Dermis blood vessel endothelial cell (primary cell): ENCODE measurements at places on chromosomes 5 and 9. TPM values are rescaled to one million over a fixed set of nuclear protein-coding genes. Genes with fewer than 3 reads are reported as not detected.

DNA sequence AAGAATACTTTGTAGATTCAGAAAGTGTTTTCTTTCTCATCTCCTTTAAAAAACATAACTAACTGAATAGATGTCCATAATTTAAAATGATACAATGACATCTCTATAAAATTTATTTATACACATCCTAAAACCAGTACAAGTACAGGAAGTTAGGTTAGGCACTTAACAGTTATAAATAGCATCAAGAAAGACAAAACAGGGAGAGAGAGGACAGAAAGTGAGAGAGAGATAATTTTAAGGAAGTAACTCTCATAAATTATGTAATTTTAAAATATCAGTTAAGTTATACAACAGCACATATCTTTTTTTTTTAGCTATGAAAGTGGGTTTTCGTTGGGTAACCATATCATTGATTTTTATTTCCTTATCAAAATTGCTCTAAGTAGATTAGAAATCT lies 1068.6 kb downstream of the TAF11L14 start:
- DNase-seq = no peak

GRCh38 chr9:112447283-112447761 lies 39.3 kb upstream of the KIAA1958 start:
- no peak for DNase-seq

- no peak for DNase-seq
Observed at GRCh38 chr5:6859951-6860638, 146.9 kb downstream of the TENT4A start.

DNA sequence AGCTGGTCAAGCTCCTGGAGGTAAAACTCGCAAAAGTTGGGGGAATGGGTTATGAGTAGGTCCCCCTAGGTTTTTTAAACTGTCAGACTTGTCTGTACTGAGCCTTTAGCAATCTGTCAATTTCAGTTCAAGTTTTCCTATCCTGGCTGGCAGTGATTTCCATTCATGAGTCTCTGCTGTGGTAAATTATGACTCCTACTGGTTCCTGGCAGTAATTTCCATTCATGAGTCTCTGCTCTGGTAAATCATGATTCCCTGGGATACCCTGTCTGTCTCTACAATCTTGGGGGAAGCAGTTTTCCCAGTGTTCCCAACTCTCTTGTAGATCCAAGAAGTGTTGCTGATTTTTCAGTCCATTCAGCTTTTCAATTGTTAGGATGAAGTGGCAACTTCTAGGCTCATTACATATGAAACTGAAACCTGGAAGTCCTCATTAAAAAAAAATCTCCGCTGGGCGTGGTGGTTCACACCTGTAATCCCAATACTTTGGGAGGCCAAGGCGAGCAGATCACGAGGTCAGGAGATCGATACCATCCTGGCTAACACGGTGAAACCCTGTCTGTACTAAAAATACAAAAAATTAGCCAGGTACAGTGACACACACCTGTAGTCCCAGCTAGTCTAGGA lies 91.3 kb upstream of the GPBP1 start:
- peak; percentile 40 for DNase-seq

GRCh38 chr5:124980163-124980941 lies 233.9 kb upstream of the ZNF608 start:
- DNase-seq = no peak

- DNase-seq = no peak
Observed at GRCh38 chr9:118449554-118449953, 745.4 kb downstream of the TLR4 start.

GRCh38 chr5:143182901-143183820 lies 220.3 kb downstream of the NR3C1 start:
- no peak for DNase-seq

- no peak for DNase-seq
Observed at GRCh38 chr5:27962198-27962597, 923.8 kb upstream of the CDH9 start.

DNA sequence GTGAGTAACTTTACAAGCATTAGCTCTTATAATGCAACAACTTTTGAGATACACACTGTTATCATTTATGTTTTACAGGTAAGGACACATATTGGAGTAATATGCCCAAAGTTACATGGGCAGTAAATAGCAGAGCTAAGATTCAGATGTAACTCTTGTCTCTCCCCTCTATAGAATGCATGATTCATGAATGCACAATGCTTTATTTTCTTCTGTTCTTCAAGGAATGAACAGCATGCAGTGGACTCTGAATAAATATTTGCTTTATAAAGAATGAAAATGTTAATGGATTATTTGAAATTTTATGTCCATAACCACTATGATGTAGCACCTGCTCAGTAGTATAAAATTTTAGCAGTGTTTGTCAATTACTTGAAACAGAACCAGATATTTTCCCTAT lies 629.5 kb downstream of the KCTD16 start:
- DNase-seq = no peak

DNA sequence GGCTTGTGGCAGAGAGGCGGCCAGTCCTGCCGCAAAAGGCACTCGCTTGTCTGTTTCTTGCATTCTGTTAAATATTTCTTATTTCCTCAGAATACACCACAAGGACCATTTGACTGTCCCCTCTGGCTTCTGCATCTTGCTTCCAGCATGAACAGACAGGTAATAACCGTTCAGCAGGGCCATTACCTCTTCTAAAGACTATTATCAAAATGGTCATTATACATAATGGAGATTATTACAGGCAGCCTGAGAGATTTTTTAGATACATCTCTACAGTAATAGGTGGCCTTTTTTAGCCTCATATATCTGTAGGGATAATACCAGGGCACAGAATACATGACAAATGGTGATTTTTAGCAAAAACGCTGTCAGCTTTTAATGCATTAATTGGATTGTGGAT lies 382.0 kb downstream of the PSAT1 start:
- DNase-seq = no peak

- peak; percentile 33 for DNase-seq
Observed at GRCh38 chr5:108148715-108149139, 233.2 kb downstream of the FBXL17 start.

- DNase-seq = peak; percentile 79
Observed at GRCh38 chr9:84397822-84398221, 57.3 kb upstream of the SLC28A3 start.

- DNase-seq = no peak
Observed at GRCh38 chr5:153881687-153882086, 157.0 kb downstream of the FAM114A2 start.

- DNase-seq = no peak
Observed at GRCh38 chr9:116605904-116606341, 81.2 kb upstream of the TRIM32 start.

DNA sequence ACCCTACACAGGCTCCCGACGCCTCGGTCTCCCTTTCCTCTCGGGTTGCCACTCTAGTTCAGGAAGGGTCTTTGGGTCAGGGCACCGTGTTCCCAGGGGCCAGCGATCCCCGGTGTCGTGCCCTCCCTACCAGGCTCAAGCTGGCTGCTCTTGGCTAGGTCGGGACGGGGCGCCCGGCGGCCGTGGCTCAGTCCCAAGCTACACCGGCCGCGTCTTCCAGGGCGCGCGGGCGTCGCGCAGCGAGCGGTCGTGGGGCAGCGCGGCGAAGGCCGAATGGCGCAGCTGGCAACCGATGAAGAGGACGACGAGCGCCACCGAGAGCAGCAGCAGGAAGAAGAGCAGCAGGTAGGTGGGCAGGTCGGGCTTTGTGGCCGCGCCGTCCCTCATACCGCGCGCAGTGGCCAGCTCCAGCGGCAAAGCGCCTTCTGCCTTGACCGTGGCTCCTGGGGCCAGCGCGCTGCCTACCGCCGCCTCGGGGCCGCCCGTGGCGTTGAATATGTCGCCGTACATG lies 892 bp downstream of the SMIM32 start:
- peak; percentile 37 for DNase-seq

DNA sequence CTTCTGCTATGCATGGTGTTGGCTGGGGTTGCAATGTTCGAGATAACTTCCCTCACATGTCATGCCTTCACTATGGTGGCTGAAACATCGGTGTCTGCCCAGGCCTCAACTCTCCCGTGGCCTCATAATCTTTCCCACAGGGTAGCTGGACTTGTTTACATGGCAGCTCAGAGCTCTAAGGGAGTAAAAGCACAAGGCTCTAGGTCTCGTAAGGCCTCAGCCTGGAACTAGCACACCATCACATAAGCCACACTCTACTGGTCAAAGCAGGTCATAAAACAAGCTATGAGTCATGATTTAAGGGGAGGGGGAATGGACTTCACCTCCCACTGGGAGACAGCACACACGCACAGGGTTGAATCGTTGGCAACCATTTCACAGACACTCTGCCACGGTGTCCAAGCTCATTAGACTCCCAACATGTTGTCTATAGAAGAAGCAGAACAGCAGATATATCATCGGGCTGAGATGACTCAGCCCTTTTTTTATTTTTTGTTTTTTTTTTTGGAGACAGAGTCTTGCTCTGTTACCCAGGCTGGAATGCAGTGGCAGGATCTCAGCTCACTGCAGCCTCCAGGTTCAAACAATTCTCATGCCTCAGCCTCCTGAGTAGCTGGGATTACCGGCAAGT lies 66.8 kb upstream of the IL17B start:
- DNase-seq = peak; percentile 84

- no peak for DNase-seq
Observed at GRCh38 chr9:2583308-2584013, 38.1 kb upstream of the VLDLR start.

DNA sequence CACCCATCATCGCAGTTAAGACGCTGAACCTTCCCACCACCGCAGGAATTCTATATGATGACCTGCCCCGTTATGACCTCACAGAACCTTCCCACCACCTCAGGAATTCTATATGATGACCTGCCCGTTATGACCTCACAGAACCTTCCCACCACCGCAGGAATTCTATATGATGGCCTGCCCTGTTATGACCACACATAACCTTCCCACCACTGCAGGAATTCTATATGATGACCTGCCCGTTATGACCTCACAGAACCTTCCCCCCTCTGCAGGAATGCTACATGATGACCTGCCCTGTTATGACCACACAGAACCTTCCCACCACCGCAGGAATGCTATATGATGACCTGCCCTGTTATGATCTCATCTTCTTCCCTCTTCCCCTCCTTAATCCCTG lies 64.3 kb downstream of the IRX1 start:
- DNase-seq = peak; percentile 1

GRCh38 chr5:153660919-153661318 lies 170.4 kb downstream of the GRIA1 start:
- DNase-seq = no peak

DNA sequence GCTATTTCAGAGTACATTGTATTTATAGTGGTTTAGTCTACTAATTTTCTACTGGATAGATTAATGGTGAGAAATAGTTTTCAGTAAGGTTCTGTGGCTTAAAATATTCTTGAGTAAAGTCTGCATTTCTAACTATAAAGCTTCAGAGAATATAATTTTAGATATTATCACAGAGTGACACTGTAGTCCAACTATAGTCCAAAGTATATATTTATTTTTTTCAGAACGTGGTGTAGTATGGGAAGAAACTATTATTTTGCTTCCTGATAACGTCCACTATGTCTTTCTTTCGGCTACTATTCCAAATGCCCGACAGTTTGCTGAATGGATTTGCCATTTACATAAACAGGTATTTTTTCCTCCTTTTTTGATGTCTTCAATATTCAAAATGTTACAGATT lies 35.3 kb downstream of the MTREX start:
- DNase-seq = no peak

DNA sequence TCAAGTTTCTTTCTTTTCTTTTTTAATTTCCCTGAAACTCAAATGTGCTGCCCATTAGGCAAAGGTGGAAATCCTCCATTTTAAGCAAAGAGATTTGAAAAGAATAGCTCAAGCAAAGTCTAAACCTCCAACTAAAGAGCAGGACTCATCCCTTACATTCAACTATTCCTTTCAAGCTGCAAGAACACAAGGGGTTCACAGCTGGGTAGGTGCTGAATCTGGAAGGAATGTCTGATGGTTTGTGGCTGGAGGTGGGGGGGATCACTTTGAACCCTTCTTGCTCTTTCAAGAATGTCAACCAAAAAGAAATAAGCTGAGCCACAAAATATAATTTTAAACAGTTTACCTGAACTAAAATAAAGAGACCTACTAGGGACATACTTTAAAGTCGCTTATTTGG lies 375.7 kb upstream of the CDH10 start:
- DNase-seq = no peak

DNA sequence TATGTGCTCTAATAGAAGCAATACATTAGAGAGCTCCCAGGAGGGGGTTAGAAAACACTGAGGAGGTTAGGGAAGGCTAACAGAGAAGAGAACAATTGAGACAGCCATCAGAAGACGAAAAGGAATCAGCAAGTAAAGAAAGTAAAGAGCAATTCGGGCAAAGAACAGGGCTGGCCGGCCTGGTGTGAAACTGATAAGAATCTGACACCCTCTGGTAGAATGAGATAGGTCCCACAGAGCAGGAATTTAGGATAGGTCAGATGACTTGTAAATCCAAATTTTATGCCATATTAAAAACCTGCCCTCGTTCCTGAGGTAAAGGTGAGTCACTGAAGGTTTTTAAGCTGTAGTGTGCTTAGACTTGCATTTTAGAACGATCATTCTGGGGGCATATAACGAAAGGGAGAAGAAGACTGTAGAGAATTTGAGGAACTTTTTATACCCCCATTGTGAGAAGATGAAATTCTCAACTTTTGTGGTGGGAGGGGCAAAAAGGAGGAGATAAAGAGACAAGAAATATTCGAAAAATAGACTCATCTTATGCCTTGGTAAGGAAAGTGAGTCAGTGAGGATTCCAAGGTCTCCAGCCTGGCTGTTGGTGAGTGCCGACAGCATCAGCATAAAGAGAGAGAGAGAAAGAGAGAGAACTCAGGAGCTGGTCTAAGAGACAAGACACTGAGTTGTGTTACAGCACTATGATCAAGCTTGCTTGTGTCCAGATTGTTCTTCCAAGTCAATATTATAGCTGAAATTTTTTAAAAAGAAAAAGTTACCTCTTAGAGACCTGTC lies 51.3 kb downstream of the TMEM167A start:
- DNase-seq = no peak

DNA sequence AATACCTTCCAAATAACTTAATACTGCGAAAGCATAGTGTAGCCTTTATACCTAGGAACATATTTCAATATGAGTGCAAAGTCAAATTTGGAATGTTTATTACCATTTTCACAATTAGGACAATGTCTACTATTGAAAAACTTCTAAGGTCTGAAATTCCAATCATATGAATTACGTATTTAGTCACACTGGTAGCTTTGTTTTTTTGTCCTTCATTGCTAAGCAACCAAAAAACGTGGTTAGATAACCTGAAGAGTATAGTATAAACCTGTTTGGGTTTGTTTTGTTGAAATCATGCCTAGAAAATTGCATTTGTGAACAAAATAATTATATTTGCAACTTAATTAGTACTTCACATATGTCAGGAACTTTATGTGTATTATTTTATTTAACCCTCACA lies 134.2 kb downstream of the FBXO4 start:
- no peak for DNase-seq

DNA sequence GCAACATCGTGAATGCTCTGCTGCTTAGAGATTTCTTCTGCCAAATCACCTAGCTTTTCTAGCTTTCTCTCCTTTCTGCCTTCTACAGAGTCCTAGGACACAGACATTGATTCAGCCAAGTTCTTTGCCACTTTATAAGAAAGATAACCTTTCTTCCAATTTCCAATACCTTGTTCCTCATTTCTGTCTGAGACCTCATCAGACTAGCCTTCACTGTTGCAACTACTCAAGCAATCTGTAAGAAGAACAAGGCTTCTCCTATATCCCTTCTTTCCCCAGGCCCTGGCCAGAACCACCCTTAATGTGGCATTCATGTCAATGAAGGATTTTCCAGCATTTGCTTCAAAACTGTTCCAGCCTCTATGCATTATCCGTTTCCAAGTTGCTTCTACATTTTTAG lies 24.3 kb downstream of the FBXO10 start:
- no peak for DNase-seq

The FBXL7 gene
- total RNA-seq = 15.5 and 23.1 TPM in 2 replicates

The FOXD4L5 gene
- 0.09 TPM in 1 of 2 replicates, not detected in the other for total RNA-seq

The IFNB1 gene
- not detected in 2 replicates for total RNA-seq

The HDAC3 gene
- total RNA-seq = 43.7 and 45.0 TPM in 2 replicates

The UBE2QL1 gene
- under 0.01 and 0.05 TPM in 2 replicates for total RNA-seq

The PCDH1 gene
- 94.4 and 162 TPM in 2 replicates for total RNA-seq

The NTRK2 gene
- total RNA-seq = under 0.01 and 0.05 TPM in 2 replicates
